ENCODE measurements at places on chromosomes 16 and 17.

- no peak for DNase-seq
Measured at GRCh38 chr17:57417956-57418355, 161.6 kb downstream of the MSI2 start.

DNA sequence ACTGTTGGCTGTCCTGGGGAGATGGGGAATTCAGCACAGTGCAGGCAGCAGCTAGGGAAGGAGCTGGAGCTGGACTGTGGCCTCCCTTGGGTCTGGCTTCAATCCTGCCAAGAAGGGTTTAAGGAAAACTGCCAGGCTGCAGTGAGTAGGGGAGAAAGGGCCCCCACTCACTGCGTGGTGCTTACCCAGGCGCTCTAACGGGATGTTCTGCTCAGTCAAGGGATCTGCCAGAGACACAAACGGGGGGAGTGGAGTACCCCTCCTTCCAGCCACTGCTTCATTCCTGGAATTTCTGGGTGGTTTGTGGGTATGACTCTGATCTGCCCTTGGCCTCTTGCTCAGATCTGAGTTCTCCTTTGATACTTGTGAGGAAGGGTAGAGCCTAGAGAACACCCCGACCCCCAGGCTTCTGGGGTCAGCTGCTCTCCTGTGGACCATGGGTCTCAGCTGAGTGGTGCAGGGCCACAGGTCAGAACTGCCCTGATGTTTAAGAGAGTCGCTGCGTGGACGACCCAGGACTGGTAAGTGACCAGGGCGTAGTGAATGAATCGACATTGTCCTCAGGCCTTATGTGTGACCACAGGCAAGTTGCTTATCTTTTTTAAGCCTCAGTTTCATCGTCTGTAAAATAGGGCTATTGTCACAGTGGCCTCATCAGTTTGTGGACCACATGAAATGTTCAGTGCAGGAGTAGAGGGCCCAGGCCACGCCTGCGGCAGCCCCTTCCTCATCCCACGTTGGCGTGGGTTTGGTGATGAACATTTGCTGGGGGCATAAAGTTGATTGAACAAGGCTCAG lies 9.6 kb downstream of the CRISPLD2 start:
- DNase-seq, result no peak

DNA sequence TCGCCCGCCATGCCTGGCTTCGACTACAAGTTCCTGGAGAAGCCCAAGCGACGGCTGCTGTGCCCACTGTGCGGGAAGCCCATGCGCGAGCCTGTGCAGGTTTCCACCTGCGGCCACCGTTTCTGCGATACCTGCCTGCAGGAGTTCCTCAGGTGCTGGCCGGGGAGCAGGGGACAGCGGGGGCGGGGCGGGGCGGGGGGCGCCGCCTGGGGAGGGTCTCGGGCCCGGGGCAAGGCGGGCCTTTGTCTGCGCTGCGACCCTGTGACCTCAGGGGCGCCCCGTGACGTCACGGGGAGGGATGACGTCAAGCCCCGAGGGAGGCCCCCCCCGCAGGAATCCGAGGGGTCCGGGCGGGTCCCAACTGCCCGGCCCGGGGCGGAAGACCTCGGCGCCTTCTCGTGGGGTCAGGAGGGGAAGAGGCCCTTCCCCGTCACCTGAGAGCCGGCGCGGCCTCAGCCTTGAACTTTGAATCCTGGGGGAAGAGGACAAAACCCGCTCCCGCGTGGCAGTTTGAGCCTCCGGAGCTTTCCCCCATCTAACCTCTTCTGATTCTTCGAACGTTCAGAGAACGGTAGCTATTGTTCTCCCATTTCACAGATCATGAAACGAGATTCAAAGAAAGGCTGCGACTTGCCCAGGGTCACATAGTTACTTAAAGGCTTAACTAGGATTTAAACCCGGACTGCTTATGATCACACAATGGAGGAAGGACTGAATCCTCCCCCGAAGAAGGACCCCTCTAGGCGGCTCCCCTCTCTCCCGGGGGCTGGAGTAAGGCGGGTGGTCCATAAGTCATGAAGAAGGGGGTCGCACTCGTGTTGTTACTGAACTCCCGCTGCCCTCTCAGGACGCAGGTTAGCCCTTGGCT lies 527 bp downstream of the TRAF4 start:
- peak; percentile 57 for DNase-seq

- no peak for DNase-seq
Measured at GRCh38 chr16:85629326-85629725, 16.2 kb downstream of the GSE1 start.

DNA sequence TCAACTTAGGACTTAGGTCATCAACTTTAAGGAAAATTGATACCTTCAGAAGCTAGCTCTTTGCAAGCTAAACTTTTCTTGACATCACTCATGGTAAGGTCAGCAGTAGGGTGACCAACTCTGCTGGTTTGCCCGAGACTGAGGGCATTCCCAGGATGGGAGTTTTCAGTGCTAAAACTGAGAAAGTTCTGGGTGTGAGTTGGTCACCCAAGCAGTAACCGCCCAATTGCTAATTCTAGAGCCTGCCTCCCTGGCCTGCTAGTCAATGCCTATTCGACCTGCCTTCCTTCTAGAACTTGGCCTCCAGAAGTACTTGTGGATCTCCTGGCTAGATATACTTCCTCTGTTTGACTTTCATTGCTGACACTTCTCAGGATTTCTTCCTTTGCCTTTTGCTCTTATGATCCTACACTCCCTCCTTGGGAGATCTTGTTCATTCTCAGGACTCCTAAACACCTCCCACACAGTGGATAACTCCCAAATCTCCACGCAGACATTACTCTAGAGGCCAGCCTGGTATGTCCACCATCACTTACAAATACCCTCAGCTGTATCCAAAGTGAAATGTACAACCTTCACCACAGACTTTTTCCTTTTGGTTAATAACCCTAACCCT lies 10.5 kb upstream of the MYO18A start:
- DNase-seq, result no peak

- no peak for DNase-seq
Measured at GRCh38 chr16:57626420-57627170, 1.8 kb upstream of the ADGRG1 start.

DNA sequence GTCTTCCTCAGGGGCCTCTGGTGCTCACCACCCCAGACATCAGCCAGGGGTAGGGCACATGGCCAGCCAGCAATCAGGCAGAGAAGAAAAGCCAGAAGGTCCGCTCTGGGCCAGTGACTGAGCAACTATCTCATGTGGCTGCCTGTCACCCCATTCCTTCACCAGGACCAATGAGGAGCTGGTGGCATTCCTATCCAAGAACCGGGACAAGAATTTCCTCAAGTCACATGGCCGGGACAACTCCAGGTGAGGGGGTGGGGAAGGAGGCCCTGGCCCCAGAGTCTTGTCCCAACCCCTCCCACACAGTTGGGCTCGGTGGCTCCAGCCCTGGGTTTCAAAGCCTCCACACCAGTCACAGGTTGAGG lies 9.4 kb downstream of the XYLT2 start:
- no peak for DNase-seq

GRCh38 chr17:3510090-3510489 lies 34.3 kb downstream of the ASPA start:
- no peak for DNase-seq

DNA sequence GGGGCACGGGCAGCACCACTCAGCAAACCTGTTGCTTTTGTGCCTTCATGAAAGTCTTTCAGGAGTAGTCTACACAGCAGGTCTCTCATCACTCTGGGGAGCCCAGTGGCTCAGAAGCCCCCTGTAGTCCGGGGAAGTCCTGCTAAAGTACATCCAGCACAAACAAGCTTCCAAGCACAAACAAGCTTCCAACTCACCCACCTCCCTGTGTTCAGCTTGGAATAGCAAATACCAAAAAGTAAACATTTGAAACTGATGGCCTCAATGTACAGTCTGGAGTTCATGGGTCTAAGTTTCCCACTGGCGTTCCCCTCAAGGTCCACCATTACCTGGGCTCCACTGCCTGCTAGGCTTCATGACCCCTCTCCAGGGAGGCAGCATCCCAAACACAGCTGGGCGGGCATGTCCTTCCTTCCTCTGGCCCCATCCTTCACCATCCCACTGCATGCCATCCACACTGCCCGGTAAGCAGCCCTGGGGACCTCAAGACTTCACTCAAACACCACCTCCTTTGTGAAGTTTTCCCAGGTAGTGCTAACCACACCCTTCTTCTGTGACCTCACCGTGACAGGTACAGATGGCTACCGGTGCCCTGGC lies 62.8 kb upstream of the SIAH1 start:
- DNase-seq, result no peak

GRCh38 chr17:72598695-72599094 lies 477.9 kb downstream of the SOX9 start:
- DNase-seq, result no peak

- no peak for DNase-seq
Measured at GRCh38 chr17:15971098-15971678, 26.3 kb downstream of the ADORA2B start.

DNA sequence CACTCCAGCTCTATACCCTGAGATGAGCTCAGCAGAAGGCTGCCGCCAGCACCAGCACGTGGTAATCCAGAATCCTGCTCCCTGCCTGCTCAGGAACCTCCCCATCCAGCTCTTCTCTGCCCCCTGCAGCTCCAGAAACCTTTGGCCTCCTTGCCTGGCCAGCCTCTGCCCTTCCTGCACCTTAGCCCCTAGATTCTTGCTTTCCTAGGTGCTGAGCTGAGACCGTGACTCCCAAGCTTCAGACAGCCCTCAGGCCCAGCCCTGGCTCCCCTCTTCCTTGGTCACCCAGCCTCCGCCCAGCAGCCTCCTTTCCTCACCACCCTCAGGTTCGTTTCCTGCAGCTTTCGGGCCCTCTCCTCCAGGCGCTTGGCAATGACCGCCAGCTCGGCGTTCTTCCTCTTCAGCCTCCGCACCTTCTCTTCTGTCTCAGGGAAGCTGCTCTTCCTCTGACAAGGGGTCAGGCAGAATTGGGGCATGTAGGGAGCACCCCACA lies 2.6 kb downstream of the TSPOAP1 start:
- DNase-seq, result no peak

DNA sequence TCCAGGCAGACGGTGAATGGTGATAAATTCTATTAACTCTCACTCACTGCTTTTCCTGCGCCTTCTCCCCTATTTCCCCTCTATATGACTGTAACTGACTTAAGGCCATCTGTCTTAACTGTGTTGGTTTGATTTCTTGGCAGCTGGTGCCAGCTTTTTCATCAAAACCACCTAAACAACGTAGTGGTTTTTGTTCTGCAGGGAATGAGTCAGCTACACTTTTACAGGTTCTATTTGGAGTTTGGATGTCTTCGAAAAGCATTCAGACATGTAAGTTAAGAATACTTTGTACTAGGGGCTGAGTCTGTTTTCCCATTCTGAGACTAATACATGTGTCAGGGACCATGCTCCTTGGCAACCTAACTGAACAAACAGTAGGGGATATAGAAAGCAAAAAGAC lies 8.5 kb downstream of the REXO5 start:
- DNase-seq, result no peak

DNA sequence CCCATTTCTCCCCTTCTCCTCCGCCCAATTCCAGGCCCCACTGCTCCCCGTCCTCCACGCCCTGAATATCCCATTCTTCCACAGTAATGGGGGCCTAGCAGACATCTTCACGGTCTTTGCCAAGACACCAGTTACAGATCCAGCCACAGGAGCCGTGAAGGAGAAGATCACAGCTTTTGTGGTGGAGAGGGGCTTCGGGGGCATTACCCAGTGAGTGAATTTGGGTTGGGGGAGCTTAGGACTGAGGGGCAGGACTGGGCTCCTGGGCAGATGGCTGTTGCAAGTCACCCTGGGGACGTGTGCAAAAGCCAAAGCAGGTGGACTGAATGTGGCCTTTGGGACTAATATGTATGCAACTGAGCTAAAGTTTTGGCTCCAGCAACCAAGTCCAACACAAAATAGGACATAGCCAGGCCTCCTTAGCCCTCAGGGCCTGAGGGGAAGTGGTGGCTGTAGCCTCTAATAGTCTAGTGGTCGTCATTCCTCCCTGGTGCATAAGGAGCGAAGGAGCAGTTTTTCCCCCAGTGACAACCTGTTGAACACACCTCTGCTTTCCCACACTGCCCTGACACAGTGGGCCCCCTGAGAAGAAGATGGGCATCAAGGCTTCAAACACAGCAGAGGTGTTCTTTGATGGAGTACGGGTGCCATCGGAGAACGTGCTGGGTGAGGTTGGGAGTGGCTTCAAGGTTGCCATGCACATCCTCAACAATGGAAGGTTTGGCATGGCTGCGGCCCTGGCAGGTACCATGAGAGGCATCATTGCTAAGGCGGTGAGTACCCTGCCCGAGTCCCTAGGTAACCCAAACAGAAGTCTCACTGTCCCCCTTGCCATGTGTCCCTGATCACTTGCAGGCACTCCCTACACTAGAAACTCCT lies 2.6 kb downstream of the ACADVL start:
- no peak for DNase-seq

- no peak for DNase-seq
Measured at GRCh38 chr17:55962951-55963401, 190.3 kb upstream of the ANKFN1 start.

DNA sequence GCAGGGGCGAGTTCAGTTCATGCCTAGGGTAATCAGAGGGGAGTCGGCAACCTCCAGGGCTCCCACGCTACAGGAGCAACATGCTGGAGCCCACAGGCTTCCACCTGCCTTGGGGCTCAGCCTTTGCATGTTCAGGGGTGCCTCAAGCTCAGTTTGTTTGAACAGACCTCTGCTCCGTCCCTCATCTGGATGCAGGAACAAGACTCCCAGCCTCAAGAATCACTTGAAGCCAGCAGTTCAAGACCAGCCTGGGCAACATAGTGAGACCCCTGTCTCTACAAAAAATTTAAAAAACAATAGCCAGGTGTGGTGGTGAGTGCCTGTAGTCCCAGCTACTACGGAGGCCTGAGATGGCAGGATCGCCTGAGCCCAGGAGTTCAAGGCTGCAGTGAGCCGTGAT lies 4.9 kb upstream of the HSD11B2 start:
- DNase-seq, result no peak

DNA sequence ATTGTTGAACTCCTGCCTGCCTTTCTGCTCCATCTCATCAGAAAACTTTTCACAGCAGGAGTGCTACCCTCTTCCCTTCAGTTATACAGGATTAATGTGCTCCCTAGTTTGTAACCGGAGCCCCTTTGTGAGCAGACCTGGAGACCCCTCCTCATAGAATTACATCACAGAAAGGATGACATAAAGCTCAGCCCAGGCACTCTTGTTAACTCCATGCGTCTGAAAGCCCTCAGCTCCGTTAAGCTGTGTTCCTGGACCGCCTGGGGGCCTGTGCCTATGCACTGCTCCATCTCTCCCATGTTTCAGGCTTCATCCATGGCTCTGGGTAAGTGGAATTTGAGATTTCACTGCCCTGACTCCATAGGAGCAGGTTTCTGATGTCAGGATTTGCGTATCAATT lies 7.6 kb downstream of the WSCD1 start:
- DNase-seq, result no peak

GRCh38 chr16:75225678-75226515 lies 7.1 kb downstream of the CTRB1 start:
- no peak for DNase-seq

GRCh38 chr17:66365903-66366302 lies 63.5 kb downstream of the PRKCA start:
- DNase-seq, result no peak

DNA sequence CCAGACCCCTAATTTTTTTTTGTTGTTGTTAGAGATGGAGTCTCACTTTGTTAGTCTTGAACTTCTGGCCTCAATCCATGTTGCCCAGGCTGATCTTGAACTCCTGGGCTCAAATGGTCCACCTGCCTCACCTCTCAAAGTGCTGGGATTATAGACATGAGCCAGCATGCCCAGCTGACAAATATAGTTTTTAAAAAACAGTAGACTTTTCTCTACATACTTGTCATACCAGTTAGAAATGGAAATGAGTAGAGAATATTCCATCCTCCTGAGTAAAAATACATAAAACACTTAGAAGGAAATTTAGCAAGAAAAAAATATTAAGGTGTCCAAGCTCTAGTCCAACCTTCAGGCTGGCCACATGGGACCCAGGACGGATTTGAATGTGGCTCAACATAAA lies 21.4 kb downstream of the C16orf78 start:
- no peak for DNase-seq
